EL (cell line): ENCODE measurements at places on chromosomes 4 and X.

GRCh38 chrX:49039598-49040375 lies 3.4 kb downstream of the TFE3 start:
- DNase-seq = peak; percentile 94

DNA sequence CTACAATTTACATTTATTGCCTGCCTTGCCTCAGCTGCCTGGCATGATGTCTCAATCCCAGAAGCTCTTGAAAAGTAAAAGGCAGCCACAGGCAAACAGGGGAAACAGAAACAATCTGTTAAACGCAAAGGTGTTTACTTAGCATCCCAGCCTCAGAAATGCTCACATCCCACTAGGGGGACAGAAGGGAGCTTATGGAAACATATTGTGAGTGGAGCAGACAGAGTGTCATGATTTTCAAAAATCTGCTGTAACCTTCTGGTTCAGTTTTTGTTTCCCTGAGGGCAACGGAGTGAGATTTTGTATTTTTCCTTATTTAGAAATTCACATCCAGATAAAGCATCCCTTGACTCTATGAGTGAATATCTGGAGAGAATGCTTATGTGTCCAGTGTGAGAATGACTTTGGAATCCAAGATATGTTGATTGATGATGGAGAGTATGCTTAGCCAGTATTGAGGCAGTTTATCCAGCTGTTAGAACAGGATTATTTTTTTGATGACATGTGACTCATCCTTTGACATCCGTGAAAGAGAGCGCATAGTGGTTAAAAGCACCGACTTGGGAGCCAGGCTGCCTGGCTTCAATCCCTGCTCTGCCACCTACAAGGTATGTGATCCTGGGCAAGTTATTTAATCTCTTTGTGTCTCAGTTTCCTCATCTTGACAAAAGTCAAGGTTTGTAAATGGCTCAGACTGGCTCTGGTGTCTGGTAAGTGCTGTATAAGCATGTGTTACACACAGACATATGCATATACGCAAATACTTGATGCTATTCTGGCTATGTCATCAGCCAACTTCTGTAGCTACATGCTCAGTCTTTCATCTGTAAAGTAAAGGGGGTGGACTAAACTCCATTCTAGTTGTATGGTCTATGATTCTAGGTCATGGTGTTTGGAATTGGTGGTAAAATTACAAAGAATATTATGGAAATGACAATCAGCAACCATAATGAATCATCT lies 381.2 kb downstream of the RAPGEF2 start:
- no peak for DNase-seq

- DNase-seq = peak; percentile 83
These were observed 9.4 kb downstream of the FHIP1A start for GRCh38 chr4:151418385-151418784.

DNA sequence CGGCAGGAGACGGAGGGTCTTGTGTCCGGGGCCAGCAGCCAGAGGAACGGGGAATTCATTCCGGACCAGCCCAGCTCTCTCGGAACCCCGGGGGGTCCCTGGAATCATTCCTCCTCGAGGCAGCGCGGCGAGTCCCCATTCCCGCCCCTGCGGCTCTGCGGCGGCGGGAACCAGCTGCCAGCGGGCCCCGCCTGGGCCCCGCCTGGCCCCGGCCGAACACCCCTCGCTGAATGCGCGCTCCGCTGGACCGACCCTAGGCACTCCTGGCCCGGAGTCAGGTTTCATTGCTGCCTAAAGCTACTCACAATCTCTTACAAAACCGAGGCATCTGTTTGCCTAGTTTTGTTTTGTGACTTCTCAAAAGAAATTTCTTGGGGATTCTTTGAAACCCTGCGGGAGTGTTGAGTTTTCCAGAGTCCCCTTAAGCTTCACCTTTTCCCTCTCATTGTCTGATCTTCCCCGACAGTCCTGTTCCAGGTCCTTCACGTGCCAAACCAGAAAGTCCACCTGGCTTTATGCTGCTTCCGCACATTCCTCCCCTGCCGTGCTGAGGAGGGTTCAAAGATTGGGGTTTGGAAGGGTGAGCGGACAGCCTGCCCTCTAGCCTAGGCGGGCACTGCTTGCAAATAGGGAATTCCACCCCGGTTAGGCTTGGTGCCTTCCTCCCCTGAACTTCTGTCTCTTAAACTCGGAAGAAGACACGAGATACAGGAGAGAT lies 789 bp downstream of the ARHGAP10 start:
- DNase-seq = peak; percentile 52

- DNase-seq = no peak
These were observed 93.6 kb downstream of the RBM47 start for GRCh38 chr4:40536032-40536431.
